AG04449 (cell line): ENCODE measurements at places on chromosomes 12 and 14.

GRCh38 chr14:85529803-85530574 is at the start of gene FLRT2:
Gene FLRT2, plus strand, starts transcription at chr14:85530144. Its CDS starts 91,371 bp downstream, at chr14:85621515.
- DNase-seq = no peak

DNA sequence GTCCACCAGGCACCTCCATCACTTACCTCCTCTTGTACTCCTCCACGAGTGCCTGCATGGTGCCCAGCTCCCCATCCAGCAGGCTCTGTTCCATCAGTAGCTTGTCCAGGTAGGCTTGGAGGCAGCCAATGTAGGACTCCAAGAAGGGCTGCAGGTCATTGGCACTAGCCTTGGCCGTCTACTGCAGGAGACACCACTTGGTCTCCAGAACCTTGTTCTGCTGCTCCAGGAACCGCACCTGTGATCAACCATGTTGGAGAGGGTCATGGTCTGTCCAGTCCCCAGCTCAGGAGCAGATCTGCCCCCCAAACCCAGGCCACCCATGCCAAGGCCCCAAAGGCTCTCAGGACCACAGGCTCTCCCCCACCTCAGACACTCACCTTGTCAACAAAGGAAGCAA is 23.9 kb downstream of the KRT76 start:
- DNase-seq = no peak

DNA sequence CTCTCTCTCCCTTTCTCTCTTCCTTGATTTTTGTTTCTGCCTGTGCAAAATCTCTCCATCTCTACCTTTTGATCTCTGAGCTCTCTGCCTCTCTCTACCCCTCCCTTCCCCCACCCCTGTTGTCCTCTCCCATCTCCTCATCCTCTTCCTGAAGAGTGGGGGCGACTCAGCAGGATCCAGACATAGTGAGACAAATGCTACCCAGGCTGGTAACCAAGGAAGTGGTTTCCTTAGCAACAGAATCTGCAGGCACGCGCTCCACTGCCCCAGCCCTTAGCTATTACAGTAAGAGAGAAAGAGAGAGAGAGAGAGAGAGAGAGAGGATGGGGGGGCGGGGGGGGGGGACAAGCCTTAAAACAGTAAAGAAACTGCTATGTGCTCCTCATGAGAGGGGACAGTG is 85.6 kb downstream of the CMKLR1 start:
- DNase-seq = no peak

- no peak for DNase-seq
These were observed 47.1 kb upstream of the ADAMTS20 start for GRCh38 chr12:43599066-43599465.

- DNase-seq = peak; percentile 10
These were observed 449.5 kb downstream of the BCAT1 start for GRCh38 chr12:24499151-24500146.

DNA sequence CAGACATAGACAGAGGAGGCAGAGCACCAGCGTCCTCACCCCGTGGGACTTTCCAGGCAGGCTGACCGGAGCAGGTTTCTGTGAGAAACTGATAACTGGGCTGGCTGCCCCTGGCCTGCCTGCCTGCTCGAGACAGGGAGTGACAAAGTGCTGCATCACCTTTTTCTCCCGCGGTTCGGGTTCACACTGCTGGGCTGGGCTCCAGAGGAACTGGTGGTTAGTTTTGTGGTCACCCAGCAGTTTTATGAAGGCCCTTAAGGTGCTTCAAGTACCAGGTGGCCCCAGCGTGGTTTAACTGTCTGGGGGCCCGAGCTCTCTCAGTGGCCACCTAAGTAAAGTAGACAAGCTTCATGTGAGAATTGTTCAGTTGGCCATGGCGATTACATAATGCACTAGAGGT is 1073.6 kb downstream of the BCL11B start:
- no peak for DNase-seq

- DNase-seq = no peak
These were observed 41.5 kb downstream of the KCTD10 start for GRCh38 chr12:109435428-109436187.

DNA sequence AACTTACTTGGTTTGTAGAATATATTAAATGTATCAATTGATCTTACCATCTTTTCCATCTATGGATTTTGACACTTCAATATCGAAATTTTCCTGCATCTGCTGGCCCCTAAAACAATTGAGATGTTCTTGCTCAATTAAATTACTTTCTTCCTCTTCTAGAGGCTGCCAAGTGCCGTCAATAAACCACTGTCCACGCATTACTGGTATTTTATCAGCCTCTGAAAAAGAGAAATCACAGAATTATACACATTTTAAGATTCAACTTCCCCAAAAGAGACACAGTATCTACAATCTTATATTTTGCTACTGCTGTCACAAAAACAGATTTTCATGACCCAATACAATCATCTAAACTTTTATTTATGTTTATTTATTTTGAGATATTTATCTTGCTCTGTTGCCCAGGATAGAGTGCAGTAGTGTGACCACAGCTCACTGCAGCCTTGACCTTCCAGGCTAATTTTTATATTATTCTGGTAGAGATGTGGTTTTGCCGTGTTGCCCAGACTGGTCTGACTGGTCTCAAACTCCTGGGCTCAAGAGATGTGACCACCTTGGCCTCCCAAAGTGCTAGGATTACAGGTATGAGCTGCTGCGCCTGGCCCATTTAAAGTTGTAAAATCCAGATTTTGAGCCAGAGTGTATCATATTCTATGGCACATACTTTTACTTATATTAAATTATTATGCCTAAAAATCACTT is 49.3 kb downstream of the DDHD1 start:
- no peak for DNase-seq

DNA sequence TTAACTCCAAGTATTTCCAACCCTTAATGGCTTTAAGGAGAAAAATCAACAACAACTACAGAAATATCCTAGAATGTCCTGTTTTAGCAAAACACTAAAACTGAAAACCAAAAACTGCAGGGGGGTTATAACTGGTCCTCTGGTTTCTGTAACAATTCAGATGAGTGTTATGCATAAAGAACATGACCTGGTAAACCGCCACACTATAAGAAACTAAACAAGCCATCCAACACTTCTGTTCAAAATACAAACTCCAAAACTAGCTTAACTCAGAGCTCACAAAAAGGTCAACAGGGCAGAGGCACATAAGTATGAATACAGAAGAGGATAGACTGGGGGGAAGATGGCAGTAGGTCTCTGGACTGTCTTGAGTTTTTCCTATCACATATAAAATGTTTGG is 38.0 kb downstream of the HECTD4 start:
- DNase-seq = no peak

DNA sequence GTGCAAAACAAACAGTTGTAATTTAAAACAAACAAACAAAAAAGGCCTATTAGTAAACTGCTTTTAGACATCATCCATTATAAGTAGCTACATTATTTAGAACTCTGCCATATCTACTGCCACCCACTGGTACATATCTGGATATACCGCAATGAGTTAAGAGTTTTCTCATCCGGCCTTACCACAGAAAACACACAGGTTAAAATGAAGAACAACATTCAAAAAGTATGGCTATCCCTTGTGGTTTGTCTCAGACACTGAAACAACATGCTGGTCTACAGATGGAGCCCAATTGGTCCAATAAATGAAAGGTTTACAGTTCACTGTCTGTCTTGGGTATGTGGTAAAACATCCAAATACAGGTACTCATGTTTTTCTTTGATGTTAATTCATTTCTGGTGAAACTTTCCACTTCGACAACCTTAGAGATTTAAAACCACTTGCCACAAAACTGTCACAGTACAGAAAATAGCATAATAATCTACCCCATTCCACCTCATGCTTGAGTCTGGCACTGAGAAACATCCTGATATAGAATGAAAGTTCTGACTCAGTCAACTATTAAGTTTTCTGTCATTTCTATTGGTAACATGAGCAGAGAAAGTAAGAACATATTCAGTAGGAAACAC is 354.3 kb downstream of the CEP128 start:
- no peak for DNase-seq

- DNase-seq = no peak
These were observed 156.5 kb upstream of the EEA1 start for GRCh38 chr12:93085383-93086287.

DNA sequence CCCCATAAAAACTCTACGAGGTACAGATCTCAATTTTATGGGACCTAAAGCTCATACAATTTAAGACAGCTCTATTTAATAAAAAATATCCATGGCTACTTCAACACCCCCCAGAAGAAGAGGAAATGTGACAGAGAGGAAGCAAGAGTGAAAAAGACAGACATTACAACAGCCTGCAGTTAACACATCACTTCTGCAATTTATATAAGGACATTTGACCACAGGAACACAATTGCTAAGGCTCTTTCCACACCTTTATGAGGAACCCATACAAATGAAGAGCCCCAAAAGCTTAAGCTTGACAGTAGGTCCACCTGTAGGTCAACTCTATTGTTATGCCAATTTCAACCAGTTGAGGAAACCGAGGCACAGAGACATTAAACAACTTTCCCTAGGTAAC is 5.6 kb downstream of the OR10P1 start:
- DNase-seq = no peak

GRCh38 chr12:108592033-108592909 is 5.6 kb downstream of the TMEM119 start:
- DNase-seq = no peak

GRCh38 chr14:42470427-42470719 is 863.7 kb downstream of the LRFN5 start:
- DNase-seq = no peak

- DNase-seq = no peak
These were observed 123.2 kb downstream of the GPR135 start for GRCh38 chr14:59341858-59342477.

DNA sequence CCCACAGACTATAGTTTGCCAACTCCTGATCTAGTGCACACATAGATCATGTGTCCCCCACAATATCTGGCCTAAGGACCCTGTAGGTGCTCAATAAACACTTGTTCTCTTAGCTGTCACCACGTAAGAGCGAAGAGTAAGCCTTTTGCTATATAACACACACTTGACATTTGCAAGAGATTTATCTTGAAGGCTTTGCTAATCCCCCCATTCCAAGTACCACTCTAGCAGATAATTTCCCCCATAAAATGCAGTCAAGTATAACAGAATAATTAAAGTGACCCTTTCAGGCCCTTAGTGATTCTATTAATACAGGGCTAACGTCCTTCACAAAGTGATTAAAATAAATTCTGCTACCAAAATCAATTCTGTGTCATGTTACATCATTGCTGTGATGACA is 87.5 kb downstream of the PLXNC1 start:
- no peak for DNase-seq

- no peak for DNase-seq
These were observed 4.4 kb upstream of the ASIC1 start for GRCh38 chr12:50052964-50053363.

DNA sequence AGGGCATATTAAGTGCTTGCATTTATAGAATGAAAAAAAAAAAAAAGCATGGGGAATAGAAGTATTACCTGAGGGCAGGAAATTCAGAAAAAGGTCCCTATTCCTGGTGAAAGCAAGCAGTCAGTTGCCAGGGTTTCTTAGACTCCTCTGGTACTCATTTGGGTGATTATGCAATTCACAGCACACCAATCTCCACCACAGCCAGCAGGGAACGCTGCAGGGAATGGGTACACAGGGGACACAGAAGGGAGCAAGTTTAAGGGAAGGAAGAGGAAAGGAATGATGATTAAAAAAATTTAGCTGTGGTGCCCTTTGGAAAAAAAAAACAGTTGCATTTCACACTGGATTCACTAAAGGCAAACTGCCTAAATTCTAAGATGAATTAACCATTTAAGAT is 14.2 kb downstream of the BLTP3B start:
- DNase-seq = no peak

DNA sequence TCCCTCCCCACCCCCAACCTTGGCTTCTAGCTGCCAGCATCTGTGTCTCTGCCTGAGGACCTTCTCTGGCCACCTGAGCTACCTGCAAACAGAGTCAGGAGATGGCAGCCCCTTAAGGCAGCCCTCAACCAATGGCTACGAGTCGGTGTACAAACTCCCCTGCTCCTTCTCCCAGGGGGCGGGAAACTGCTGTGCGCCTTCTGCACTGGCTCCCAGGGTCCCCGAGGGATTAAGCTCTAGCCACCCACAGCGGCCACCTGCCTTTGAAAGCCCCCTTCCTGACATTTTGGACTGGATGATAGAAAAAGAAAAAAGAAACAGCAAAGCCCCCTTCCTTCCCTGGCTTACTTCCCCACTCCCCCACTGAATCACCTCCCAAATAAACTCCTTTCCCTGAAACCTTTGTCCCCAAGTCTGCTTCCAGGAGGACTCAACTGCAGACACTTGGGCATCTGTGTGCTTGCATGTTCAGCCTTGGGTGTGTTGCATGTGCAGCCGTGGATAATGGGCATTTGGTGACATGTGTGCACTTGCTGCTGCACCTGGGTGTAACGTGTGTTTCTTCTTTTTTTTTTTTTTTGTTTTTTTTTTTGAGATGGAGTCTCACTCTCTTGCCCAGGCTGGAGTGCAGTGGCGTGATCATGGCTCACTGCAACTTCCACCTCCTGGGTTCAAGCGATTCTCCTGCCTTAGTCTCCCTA is 6.0 kb downstream of the SDS start:
- no peak for DNase-seq

DNA sequence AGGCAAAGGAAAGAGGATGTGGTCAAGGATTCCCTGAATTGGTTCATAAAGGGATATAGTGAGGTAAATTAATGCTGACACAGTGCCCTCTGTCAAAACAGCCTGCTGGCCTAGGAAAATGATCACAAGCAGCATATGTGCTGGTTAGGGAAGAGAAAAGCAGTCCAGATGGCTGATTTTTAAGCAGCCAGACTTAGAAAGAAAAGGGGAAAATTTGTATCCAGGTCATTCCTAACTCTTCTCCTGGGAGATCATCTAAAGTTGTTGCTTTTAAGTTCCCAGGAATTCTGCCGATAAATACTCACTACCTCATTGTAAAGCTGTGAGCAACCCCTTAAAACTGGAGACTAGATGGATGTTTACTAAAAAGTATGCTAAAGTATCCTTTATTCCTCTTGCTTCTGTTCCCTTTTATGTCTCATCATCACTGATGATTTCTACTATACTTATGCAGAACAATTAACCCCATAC is 46.4 kb upstream of the CNOT2 start:
- DNase-seq = no peak

DNA sequence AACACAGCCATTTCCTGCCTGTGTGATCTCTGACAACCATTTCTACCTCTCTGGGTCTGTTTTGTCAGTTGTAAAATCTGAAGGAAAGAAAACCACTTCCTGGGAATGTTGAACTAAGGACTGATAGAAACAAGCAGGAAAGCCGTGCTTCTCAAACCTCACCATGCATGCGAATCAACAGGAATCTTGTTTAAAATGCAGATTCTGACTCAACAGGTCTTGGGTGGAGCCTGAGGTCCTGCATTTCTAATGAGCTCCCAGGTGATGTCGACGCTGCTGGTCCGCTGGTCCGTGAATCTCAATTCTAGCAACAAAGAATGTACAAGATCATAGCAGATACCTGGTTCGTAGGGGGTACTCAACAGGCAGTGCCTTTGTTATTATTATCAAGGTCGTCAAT is 38.0 kb upstream of the GPATCH2L start:
- DNase-seq = no peak

GRCh38 chr14:27553790-27554189 is 956.0 kb upstream of the NOVA1 start:
- DNase-seq = no peak

GRCh38 chr14:99792551-99793212 is 531 bp upstream of the EML1 start:
- DNase-seq = no peak

GRCh38 chr14:20982646-20983369 is 7.0 kb upstream of the METTL17 start:
- DNase-seq = no peak

- DNase-seq = no peak
These were observed 310.4 kb downstream of the KCNH5 start for GRCh38 chr14:62734831-62735230.

- DNase-seq = no peak
These were observed 84.7 kb downstream of the ZNF664 start for GRCh38 chr12:124057691-124058090.
